ENCODE measurements at places on chromosomes 4 and X. TPM values are rescaled to one million over a fixed set of nuclear protein-coding genes. Genes with fewer than 3 reads are reported as not detected.

Gene CT45A3
- polyA plus RNA-seq, result not detected

Gene MFAP3L
- 23.0 TPM for polyA plus RNA-seq

Gene AKAP17A
- 48.3 TPM for polyA plus RNA-seq

Gene ADRA2C
- 7.2 TPM for polyA plus RNA-seq

Gene RASGEF1B
- polyA plus RNA-seq, result 12.0 TPM

Gene NHS
- polyA plus RNA-seq, result 27.3 TPM

Gene AVPR2
- 2.0 TPM for polyA plus RNA-seq

Gene CTAG2
- polyA plus RNA-seq, result not detected

Gene GPR143
- polyA plus RNA-seq, result 15.9 TPM

Gene FMR1NB
- not detected for polyA plus RNA-seq

Gene LRCH2
- polyA plus RNA-seq, result 15.3 TPM

Gene HAND2
- not detected for polyA plus RNA-seq

Gene NUDT10
- 11.8 TPM for polyA plus RNA-seq

Gene SYP
- polyA plus RNA-seq, result 2.6 TPM

Gene P2RY8
- polyA plus RNA-seq, result 0.73 TPM

Gene SLC6A8
- 56.6 TPM for polyA plus RNA-seq

Gene BANK1
- polyA plus RNA-seq, result 2.8 TPM

Gene WDR17
- 16.2 TPM for polyA plus RNA-seq

Gene SPANXN3
- not detected for polyA plus RNA-seq

Gene ZMAT1
- polyA plus RNA-seq, result 46.6 TPM

Gene MAGEB10
- polyA plus RNA-seq, result 0.07 TPM

Gene HERC6
- 11.2 TPM for polyA plus RNA-seq

Gene STATH
- polyA plus RNA-seq, result 1.5 TPM

Gene HTN1
- 0.07 TPM for polyA plus RNA-seq

Gene PDLIM3
- 4.0 TPM for polyA plus RNA-seq

Gene ENPP6
- polyA plus RNA-seq, result 9.2 TPM

Gene PFKFB1
- 0.73 TPM for polyA plus RNA-seq

Gene ANK2
- polyA plus RNA-seq, result 80.7 TPM

Gene ITIH6
- polyA plus RNA-seq, result 0.18 TPM

Gene GPRASP1
- polyA plus RNA-seq, result 18.2 TPM

Gene KLF8
- 6.7 TPM for polyA plus RNA-seq

Gene AFP
- 746 TPM for polyA plus RNA-seq

Gene DIPK2B
- 9.9 TPM for polyA plus RNA-seq

Gene MAGEE1
- 5.9 TPM for polyA plus RNA-seq

Gene DDX3X
- 256 TPM for polyA plus RNA-seq

Gene ADH7
- polyA plus RNA-seq, result not detected

Gene GLRA3
- polyA plus RNA-seq, result not detected

Gene CDS1
- polyA plus RNA-seq, result 28.2 TPM

Gene MAN2B2
- 16.4 TPM for polyA plus RNA-seq

Gene PABPC1L2B
- not detected for polyA plus RNA-seq

Gene PRAF2
- 32.1 TPM for polyA plus RNA-seq

All from left kidney (tissue), 8 donors.